ENCODE measurements at places on chromosomes 11 and 22.

- DNase-seq = no peak
Observed at GRCh38 chr11:68028802-68029545, 1.5 kb upstream of the NDUFS8 start.

DNA sequence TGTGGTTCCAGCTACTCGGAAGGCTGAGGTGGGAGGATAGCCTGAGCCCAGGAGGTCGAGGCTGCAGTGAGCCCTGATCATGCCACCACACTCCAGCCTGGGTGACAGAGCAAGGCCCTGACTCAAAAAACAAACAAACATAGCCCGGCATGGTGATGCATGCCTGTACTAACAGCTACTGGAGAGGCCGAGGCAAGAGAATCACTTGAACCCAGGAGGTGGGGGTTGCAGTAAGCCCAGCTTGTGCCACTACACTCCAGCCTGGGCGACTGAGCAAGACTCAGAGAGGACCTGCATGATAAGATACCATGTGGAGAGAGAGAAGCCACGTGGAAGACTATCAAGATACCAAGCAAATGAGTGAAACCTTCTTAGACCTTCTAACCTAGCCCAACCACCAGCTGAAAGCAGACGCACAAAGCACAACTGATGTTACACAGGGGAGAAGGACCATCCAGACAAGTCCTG lies 36.1 kb downstream of the AMBRA1 start:
- no peak for DNase-seq

GRCh38 chr11:34444428-34444827 lies 5.7 kb downstream of the CAT start:
- no peak for DNase-seq

GRCh38 chr11:126362879-126363655 lies 7.6 kb downstream of the ST3GAL4 start:
- DNase-seq = no peak

DNA sequence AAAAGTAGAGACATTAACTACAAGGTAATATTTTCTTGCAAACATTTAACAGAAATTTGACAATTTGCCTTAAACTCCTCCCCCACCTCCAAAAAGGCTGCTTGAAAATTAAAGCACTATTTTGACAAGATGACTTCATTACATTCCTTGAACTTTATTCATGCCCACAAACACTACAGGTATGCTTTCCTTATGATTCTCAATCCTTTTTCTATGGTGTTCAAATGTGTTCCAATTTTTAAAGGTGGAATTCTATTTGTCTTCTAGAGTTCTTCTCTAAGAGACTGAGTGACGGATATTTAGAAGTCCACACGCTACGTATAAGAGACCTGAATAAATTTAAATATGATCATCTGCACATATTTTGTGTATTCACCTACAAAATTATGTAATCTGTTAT lies 69.4 kb downstream of the MRTFA start:
- no peak for DNase-seq

GRCh38 chr11:111359223-111360149 lies 19.6 kb downstream of the POU2AF1 start:
- no peak for DNase-seq

- DNase-seq = no peak
Observed at GRCh38 chr11:8354622-8355415, 91.1 kb upstream of the LMO1 start.

DNA sequence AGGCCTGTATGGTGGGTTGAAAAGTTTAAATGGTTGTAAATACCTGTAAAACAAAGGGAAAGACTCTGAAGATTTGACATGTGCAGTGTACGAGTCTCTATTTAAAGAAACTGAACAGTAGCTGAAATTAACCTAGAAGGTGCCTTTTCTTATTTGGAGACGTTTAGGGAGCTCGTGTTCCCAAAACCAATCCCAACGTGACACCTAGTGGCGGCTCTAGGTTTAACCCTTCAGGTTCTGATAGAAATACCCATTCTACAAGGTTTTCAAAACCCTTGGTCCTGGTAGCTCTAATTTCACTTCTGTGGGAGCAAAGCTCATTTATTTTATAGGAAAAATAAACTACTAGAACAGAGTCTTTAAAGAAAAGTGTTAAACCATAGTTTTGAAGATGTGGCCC lies 258.3 kb downstream of the LRRC4C start:
- no peak for DNase-seq

GRCh38 chr11:57321388-57322255 lies 3.1 kb downstream of the TNKS1BP1 start:
- no peak for DNase-seq

DNA sequence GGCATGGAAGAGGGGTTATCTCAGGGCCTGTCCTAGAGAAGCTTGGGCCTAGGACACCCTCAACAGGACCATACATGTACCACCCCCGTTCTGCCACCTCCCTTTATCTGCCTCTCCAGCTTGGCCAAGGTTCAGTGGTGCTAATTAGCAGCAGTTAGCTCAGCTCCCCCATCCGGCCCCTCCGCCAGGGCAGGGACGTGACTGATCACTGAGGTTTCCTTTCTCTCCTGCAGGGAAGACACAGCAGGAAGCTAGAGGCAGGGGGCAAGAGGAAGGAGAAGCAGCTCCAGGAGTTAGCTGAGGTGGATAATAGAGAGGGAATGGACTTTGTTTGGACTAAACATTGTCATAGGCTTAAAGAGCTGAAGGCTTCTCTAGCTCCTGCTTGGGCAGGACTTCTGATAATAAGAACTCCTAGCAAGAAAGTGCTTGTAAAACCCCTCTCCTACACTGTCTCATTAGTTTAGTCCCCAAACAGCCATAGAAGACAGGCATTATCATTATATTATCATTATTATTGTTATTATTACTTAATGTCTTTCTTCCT lies 53.8 kb downstream of the BUD13 start:
- no peak for DNase-seq

DNA sequence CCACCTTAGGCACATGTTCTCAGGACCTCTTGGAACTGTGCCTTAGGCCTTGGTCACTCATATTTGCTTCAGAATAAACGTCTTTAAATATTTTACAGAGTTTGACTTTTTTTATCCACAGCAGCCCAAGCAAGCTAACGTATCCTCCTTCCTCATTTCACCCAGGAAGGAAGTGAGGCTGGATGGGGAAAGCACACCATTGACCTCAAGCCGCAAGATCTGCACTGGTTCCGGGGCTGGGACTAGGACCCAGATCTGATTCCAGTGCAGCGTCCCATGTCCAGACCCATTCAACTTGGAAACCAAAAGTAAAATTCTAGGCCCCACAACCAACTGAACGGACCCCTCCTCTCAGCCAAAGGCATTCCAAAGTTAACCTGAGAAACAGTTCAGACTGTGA lies 2.4 kb upstream of the LGALS12 start:
- no peak for DNase-seq

- DNase-seq = no peak
Observed at GRCh38 chr22:31327806-31328543, 18.2 kb downstream of the PATZ1 start.

- no peak for DNase-seq
Observed at GRCh38 chr11:118211006-118211405, 13.8 kb downstream of the JAML start.

DNA sequence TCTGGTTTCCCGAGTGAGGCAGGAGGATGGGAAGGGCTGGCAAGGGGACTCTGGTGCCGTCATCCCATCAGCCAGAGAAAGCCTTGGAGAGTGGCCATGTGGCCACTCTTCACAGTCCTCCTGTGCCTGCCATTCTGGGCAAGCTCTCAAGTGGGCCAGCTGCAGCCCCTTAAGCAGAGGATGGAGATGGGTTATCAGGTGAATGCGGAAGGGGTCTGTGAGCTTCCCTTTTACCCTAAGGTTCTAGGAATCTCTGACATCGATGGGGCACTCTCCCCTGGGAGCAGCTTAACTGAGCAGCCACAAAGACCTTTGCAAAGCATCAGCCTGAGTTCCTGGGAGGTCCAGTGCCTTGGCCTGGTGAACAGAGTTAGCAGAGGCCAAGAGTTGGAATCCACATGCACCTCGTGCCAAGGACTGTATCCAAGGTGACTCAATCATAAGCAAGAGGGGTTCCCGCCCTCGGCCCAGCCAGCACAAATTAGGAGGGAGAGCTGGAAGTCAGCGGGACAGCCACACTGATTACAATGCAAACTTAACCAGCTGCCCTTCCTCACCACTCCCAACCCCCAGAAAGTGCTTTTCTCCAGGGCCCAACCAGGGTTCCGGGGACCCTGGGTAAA lies 193.6 kb downstream of the BUD13 start:
- no peak for DNase-seq

DNA sequence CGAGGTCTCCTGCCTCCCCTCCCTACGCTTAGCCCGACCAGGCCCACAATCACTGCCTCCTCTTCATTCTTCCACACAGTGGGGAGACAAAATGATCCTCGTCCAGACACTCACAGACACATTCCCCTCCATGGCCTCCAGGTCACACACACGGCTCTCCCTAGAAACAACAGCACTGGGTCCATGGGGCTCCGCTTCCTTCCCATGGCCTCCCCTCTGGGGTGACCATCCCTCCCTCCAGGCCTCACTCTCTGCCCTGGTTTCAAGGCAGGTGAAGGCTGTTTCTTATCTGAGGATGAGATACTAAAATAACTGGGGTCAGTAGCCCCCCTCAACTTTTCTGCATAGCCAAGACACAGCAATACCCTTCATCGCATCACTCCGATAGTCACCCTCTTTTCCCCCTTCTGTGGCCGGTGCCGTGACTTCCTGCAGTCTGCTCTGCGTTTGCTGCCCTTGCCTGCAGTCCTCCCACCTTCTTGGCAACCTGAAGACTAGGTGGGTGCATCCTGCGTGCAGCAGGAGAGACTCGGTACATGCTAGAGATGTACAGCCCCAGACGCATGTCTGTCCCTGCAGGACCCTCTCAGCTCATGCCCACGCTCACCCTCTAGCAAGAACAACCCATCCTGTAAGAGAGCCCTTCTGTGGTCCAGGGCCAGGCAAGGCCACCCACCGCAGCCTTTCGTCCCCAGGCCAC lies 55.8 kb downstream of the CD6 start:
- DNase-seq = no peak
